NCI-H1048 (cell line): ENCODE measurements at places on chromosomes 16 and 17.
A peak's percentile ranks its signal among the peaks of the same experiment; 100 is the strongest.

DNA sequence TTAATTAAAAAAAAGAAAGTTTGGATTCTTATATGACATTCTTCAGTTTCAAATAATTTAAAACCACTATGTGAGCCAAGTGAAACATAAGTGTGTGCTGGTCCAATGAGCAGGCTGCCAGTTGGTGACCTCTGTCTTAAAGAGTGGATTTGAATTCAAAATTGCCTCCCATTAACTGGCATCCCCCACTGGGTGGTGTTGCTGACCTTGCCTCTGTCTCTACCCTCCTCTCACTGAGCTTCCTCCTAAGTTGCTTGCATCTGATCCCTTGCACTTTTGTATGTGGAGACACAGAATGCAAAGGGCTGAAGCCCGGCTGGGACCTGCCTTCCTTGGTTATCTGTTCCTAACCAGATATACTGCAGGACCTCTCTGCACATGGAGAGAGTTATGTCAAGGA is 160.6 kb downstream of the CYLD start:
- no peak for DNase-seq

DNA sequence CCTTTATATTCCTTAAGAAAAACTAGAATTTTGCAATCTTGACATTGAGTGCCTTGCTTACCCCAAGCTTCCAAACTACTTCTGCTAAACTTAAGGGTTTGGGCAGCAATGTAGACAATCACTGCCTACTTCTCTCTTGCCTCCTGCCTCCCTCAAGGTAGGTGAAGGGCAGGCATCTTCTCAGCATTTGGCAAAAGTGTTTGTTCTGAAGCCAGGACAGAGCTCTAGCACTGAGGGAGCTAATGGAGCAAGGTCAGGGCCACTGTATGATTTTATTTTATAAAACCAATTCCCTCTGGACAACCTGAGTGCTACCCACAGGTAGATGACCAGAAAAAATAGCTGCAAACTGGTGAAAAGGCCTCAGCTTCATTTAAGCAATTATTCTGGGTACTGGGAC is 111.8 kb downstream of the IRX3 start:
- DNase-seq: no peak

DNA sequence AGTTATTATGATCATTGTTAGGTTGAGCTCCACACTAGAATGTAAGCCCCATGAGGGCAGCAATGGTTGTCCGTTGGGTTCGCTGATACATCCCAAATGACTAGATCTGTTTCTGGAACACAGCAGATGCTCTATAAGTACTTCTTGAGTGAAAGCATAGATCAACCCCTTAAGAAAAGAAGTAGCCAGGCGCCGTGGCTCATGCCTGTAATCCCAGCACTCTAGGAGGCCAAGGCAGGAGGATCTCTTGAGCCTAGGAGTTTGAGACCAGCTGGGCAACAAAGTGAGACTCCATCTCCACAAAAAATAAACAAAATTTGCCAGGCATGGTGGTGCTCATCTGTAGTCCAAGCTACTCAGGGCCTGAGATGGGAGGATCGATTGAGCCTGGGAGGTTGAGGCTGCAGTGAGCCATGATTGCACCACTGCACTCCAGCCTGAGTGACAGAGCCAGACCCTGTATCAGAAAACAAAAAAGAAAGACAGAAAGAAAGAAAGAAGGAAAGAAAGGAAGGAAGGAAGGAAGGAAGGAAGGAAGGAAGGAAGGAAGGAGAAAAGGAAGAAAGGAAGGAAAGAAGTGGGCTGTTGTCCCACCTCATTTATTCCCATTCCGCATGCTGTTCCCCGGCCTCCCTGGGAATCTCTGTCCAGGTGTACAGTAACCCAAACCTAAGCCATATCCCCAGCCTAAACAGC is 54.4 kb upstream of the RPL38 start:
- no peak for DNase-seq

DNA sequence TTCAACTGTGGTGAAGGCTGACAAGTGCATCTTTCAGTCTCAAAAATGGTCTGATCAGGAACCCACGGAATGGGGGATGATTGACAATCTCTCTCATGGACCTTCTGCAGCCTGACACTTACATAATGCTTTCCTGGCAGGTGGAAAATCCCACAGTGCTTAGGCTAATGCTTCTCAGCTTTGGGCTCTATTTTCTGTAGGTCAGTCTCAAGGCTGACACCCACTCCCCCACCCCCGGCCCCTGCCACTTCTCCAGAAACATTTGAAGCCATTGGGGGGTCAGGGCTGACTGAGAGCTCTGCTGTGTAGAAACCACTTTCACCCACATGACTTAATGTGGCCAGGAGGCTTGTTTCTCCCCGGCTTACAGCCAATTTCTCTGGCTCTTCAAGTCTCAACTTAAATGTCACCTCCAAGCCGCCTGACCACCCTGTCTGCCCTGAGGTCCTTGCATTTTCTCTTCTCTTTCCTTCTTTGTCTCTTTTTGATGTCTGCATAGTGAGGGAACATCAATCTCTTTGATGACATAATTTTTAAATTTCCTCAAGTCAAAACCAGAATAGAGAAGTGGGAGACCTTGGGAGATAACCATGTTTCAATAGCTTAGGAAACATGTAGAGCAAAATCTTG is 16.7 kb upstream of the IRF8 start:
- DNase-seq: no peak

DNA sequence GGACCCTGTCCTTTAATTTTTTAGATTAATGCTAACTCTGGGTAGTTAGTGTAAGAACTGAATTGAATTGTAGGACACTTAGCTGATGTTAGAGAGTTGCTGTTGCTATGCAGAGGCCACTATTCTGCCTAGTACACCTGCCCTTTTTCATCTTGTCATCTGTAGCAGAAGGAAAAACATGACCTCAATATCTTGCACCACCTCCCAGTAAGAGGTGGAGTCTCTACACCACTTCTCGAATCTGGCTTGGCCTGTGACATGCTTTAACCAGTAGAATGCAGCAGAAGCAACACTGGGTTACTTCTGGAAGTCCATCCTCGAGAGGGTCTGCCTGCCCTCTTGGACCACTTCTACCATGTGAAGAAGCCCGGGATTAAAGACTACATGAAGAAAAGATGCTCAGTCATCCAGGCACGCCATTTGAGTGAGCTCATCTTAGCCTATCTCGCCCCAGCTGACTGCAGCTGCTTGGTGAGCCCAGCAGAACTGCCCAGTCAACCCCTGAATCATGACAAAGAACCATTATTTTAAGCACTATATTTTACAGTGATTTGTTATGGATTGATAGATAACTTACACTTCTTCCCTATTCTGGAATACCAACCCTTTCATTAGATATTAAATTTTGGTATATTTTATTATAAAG is 153.5 kb downstream of the MYO1D start:
- no peak for DNase-seq

DNA sequence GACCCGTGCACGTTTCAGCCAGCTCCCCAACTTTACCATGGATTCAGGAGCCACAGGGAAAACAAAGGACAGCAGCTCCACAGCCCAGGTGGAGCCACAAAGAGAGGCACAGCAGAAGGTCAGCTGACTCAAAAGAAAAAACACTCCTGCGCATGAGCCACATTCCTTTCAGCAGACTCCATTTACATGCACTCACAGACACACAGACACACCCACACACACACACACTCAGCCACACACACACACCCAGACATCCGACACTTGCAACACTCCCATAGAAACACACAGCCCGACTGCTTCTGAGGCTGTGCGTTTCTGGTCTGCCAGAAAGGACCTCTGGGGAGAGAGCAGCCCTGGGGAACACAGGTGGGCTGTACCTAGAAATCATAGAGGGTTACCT is 2335.5 kb downstream of the TP53TG3F start:
- no peak for DNase-seq

DNA sequence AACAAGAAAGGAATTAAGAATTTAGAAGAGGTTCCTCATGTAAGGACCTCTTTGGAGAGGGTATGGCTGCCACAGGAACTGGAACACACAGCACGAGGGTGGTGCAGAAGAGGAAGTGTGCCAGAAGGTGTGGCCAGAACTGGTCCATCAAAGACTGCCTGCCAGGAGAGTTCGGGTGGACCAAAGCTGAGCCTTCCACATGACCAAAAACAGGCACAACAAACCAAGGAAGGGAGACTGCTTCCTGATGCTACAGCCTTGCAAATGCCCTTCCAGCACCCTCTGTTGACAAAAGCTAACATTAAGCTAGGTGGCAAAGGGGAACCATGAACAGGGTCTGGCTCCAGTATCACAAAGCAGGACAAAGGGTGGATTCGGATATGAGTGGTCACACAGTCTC is 125.8 kb upstream of the TMEM97 start:
- DNase-seq: no peak

- no peak for DNase-seq
Observed at GRCh38 chr16:48136547-48137360, 19.0 kb downstream of the ABCC12 start.

DNA sequence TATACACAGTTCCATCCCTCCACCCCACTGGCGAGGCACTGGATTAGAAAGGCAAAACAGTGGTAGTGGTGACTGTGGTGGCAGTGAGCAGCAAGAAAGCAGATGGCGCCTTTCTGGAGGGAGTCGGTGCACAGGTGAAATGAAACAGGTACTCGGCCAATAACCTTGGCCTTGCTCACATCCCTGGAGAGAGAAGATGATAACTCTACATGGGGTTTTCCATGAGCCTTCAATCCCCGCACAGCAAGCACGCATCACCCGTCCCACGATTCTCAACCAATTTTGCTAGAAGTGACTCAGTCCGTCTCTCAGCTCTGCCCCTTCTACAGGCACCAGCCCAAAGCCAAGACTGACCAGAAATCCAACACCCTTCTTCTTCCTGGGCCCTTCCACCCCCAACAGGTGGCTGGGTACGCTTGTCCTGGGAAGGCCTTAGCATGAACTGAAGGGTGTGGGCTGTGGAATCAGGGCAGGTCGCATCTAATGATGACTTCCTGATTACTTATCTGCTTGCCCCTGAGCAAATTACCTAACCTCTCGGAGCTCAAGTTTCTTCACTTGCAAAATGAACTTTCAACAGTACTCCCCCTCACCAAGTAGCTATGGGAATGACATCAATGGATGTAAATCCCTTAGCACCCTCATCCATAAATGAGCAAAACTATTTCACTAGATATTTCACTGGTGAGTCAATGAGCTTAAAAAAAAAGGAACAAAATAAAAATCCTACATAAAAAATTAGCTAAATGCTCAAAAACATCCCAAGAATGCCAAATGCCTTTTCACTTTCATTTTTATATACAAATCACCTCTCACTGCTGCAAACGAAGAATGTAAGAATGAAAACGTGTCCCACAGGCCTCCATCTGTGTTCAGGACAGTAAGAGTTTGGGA is 18.0 kb downstream of the XPO6 start:
- no peak for DNase-seq

- no peak for DNase-seq
Observed at GRCh38 chr16:53908731-53909130, 204.8 kb downstream of the FTO start.

DNA sequence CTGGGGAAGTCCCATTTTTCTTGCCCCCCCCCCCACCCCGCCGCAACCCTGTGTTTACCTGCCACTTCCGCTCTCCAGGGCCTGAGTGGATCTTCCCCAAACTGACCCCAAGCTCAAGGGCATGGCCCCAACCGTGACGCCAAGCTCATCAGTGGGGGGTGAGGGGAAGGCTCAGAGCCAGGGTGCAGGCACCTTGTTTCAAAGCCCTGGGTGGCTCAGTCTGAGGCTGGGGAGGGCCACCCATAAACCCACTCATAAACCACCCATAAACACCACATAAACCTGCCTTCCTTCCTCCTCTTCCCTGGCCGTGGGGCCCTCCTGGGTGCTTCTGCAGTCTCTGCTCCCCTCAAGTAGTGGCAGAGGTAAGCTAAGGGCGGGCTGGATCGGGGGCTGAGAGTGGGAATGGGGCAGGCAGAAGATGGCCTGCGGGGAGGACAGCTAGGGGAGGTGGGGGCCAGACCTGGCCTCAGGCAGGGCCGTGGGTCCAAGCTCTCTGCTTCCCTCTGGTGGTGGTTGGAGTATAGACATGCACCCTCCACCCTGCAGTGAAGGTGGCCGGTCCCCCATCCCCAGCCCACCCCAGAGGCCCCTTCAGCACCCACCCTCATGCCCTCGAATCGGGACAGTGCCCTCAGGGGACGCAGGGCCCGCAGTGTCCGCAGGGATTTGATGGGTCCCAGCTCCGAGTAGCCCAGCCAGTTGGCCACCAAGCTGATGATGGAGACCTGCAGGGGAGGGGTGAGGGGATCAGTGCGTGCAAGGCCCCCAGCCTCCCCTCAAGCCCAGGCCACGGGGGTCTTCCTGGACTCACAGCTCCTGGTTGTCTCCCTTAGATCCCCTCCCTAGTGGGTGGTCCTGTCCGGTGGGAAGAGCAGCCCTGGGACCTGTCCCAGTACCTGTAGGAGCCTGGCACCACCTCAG is 14.6 kb upstream of the CD79B start:
- no peak for DNase-seq

DNA sequence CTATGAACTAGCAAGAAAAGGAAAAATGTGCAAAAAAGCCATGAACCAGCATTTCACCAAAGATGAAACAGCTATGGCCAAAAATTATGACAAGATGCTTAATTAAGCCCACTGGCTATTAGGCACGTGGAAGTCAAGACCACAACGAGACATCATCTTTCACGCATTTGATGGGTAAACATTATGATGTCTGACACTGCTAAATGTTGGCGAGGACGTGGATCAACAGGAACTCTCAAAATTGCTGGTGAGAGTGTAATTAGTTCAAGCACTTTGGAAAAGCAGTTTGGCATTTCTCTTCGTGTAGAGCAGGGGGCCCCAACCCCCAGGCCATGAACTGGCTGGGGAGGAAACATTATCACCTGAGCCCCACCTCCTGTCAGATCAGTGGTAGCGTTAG is 39.6 kb upstream of the ADGRG1 start:
- DNase-seq: no peak

DNA sequence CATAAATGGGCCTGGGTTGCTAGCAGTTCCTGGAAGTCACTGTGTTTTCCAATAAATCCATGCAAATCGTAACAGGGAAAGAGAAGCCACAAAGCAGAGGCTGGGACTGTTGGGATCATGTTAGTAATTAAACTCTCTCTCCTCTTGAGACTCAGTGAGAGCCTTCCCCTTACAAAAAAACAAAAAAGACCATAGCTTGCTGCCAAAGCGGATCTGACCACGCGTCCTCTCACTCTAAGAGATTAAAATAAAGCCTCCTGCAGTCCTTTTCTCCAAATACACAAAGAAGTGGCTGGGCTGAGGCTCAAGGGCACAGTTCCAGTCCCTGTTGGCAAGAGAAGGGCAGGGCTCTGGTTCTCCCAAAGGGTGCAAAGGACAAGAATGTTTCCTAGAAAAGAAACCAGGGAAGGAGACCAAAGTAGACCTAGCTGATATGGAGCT is 38.5 kb downstream of the PIGL start:
- DNase-seq: no peak

- no peak for DNase-seq
Observed at GRCh38 chr17:81808778-81809555, 5.0 kb downstream of the GCGR start.

GRCh38 chr16:28823873-28824716 is 1.3 kb downstream of the ATXN2L start:
- peak; percentile 85 for DNase-seq
